ENCODE measurements at places on chromosomes 6 and 20.

DNA sequence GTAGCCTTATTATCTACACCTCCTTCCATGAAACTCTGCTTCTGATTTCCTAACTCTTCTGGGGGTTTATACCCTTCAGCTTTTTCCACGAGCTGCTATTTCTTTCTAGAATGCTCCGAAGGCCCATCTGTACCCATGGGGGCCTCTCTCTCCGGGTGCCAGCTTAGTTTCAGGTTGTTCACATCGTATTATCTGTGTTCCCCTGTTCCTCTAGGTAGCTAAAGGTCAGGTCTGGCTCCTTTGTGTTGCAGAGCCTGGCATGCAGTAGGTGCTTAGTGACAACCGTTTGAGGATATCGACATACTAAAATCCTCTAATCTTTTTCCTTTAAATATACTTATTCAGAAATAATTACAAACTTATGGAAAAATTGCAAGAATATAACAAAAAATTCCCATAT, 73.0 kb downstream of the UST start:
- DNase-seq: no peak

DNA sequence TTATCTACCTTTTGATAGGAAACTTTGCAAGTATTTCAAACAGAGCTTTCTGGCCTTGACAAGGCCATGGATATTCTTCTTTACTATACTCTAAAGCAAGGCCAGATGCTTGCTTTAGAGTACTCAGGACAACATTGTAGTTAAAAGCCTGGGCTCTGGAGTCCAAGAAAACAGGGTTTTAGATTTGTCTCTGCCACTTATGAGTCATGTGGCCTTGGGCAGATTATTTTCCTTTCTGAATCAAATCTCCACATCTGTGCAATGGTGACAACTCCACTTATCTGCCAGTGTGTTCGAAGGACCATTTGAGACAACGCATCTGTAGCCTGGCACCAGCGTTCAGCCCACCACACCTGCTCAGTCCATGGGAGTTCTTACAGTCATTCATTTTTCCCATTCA, 265.9 kb upstream of the RIN2 start:
- DNase-seq: no peak

DNA sequence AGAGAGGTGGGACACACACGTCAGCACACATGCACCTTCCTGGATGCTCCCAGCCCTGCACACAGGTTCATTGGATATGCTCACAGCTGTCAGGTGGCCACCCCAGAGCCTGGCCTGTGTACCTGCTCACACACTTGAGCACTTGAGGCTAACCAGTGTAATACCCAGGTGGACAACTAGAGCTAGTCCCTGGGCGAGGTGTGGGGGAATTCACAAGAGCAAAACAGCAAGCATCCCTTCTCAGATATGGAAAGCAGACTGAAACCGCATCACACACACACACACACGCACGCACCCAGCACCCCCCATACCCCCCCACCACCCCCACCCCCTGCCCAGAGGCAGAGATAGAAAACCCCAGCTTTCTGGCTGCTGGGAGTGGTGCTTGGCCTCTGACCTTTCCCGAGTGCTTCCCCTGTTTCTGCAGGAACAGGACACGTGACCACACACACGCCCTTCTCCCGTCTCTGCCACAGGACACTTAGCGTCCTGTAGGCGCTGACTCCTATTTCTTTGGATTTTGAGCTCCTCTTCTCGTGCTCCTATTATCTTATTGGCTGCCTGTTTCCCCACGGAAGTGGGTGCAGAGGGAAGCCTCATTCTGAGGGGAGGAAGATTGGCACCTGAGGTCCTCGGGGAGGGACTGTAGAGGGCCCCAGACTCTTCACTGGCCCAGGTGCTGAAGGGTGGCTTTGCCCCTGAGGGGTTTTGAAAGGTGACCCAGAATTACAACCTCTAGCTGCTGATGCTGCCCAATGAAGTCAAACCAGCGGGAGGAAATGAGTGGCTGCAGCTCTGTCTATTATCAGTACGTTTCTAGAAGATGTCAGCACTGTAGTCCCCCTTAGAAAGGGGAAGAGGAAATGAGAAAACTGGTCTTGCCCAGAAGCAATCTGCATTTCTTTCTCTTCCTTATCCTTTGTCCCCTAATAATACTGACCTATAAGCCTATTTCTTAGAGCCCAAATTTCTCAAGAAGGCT, 65.8 kb downstream of the SYTL3 start:
- DNase-seq: no peak

- DNase-seq: no peak
Observed at GRCh38 chr20:5327356-5327755, 10.6 kb upstream of the PROKR2 start.

- no peak for DNase-seq
Observed at GRCh38 chr6:28734443-28734959, 189.3 kb downstream of the TRIM27 start.

DNA sequence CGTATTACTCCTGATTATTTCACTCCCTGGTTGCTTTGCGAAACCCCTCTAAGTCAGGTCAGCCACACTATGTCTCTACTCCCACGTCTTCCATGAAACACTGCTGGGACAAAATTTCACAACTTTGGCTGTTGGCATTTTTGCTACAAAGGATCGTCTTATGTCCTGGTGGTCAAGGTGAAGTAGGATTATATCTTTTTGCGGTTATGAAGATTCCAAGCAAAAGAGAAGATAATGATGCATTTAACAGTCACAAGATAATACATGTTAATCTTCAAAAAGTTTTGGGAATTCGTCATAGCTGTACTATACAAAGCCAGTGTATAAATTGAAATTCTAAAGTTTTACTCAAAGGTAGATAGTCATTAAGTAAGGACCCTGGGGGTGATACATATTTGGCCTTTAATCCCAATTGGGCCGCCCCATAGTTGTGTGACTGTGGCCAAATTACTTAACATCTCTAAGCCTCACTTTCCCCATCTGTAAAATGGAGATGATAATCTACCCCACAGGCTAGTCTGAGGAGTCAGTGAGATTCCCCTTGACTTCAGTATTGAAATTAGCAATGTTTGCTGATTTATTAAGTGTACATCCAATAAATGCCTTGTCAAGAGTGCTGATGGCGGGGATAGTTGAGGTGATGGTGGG, 212.1 kb downstream of the ARID1B start:
- DNase-seq: no peak

DNA sequence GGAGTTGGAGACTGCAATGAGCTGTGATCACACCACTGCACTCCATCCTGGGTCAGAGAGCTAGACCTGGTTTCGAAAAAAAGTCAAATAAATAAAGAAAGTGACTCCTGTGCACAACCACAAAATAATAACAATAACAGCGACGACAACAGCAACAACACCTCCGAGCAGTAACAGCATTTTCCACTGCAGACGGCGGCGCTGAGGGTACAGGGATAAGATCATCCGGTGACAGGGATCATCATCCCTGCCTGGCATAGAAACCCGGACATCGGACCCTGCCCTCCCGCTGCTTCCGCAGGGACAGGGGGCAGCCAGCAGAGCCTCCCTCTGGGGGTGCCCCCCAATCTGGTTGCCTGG, 11.5 kb downstream of the SRXN1 start:
- DNase-seq: no peak

DNA sequence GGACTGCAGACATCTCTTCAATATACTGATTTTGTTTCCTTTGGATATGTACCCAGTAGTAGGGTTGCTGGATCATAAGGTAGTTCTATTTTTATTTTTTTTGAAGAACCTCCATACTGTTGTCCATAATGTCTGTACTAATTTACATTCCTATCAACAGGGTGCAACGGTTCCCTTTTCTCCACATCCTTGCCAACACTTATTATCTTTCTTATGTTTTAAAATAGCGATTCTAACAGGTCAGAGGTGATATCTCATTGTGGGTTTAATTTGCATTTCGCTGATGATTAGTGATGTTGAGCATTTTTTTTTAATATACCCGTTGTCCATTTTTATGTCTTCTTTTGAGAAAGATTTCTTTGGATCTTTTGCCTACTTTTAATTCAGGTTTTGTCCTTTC, 2.0 kb upstream of the TP53RK start:
- DNase-seq: no peak

DNA sequence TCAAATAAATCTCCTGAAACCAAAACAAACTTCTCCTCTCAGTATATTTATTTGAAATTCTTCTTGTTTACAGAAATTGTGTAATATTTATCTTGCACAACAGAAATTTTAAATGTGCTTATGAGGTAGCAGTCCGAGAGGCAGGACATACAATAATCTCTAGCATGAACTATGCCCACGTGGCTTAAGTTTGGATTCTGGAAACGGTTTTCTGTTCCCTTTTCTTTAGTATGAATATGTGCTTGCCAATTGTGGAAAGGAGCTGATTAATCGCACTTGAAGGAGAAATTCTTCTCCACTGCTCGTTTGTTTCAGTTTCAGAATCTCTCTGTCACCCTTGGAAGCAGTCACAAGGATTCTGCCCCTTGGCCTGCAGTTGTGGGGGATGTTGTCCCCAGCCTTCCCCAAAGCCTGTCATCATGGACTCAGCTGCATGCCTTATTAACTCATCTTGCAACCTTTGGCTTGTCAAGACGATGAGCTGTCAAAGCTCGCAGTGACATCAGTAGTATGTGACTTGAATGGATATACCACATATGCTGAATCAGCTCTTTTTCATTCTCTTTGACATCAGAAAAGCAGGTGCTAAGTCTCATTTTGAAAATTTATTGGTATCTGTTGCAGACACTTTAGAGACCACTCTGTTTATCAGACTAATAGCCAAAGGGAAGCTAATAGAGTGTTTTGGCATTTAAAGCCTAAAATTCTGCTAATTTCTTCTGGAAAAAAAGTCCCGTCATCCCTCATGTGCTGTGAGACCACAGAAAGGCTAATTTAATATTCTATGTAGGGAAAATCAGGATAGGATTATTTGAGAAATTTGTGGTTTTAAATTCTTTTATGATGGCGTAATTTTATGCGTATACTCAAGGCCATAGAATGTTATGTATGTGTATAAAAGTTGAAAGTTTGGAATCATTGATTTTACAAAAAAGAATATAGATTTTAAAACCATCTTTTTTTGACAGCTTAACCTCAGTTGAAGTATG, 186.8 kb downstream of the ARID1B start:
- no peak for DNase-seq

DNA sequence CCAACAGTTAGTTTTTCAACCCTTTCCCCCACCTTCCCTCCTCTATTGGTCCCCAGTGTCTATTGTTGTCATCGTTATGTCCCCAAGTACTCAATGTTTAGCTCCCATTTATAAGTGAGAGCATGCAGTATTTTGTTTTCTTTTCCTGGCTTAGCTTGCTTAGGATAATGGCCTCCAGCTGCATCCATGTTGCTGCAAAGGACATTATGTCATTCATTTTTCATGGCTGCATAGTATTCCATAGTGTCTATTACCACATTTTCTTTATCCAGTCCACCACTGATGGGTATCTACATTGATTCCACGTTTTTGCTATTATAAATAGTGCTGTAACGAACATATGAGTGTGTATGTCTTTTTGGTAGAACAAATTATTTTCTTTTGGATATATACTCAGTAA, 55.3 kb upstream of the HIVEP1 start:
- DNase-seq: no peak

- DNase-seq: peak; percentile 26
Observed at GRCh38 chr6:27251112-27251605, 3.7 kb downstream of the PRSS16 start.

GRCh38 chr6:33776764-33777163, 12.2 kb downstream of the LEMD2 start:
- no peak for DNase-seq

GRCh38 chr20:41903586-41903985, 285.4 kb upstream of the CHD6 start:
- no peak for DNase-seq

- DNase-seq: no peak
Observed at GRCh38 chr6:138654715-138655634, 118.6 kb upstream of the CCDC28A start.

DNA sequence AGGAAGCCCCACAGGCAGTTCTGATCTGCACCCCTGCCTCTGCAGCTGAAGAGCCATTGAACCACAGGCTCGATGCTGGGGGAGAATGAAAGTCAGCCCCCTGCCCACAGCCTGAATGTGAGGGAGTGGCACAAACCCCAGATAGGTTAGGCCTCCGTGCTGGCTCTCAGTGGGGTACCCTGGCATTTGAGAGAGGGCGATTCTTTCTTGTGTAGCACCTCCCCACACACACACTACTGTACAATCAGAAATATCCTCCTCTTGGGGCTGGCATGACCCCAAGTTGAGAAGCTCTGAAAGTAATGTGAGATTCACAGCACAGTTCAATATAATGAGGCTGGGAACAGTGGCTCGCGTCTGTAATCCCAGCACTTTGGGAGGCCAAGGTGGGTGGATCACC, 17.9 kb downstream of the TTBK1 start:
- no peak for DNase-seq

DNA sequence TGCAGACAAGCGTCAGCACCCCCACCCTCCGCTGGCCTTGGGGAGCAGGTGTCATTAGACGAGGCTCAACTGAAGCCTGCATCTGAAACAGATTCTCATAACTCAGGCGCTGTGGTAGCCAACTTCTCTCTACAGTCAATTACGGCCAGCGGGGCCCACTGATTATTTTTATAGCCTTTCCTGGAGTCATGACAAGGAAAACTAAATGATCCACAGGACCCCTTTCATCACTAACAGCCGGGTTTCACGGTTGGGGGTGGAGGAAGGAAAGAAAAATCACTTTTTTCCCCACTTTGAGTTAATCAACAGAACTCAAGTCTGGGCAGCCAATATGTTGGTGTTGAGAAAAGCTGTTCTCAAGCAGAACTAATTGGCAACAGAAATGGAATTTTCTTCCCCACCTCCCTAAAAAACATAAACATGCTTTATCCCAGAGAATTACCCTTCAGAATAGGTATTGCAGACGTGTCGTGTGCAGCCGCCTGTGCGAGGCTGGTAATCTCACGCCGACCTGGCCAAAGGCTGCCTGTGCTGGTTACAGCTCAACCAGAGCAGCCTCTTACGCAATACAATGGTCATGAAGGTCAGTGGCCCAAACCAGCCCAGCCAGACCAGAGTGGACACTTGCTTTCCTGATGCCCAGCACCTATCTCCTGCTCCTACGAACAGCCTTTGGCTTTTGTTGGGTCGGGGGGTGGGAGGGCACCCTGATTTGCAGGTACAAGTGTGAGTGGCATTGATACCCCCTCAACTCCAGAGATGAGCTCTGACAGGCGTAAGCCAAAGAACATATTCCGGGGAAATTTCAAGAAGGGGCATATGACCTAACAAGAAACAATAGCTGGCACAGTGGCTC, 11.0 kb downstream of the RIPOR3 start:
- no peak for DNase-seq

DNA sequence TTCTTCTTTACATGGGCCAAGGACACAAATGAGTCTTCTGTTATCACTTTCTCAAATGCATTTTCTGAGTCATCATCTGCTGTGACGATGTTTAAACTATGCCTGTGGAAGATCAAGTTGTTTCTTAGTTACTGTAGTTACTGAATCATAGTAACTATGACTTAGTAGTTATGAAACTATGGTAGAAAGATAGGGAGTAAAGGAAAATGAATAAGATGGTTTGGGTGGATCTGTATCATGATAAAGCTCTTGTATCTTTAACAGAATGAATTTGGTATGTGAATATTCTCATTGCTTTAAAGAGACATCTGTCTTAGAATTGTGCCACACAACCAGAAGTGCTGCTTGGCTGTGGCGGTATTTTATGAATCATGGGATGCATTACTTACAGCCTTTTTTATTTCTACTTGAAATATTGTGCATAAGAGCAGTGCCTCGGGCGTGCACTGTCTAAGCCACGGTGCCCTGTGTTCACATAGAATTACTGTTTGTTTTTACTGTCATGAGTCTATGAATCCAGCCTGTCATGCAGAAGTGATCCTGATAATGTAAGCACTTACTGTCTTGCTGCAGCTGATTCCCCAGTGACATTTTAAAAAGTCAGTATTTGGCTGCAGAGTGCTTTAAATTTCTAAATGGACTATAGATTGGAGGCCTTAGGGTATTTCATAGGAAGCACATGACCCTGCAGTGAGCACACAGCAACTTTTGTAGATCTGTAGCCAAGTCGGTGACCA, 215.2 kb downstream of the TMEM242 start:
- DNase-seq: no peak
